ENCODE measurements at places on chromosomes 2 and 18. TPM values are rescaled to one million over a fixed set of nuclear protein-coding genes. Genes with fewer than 3 reads are reported as not detected.

DNA sequence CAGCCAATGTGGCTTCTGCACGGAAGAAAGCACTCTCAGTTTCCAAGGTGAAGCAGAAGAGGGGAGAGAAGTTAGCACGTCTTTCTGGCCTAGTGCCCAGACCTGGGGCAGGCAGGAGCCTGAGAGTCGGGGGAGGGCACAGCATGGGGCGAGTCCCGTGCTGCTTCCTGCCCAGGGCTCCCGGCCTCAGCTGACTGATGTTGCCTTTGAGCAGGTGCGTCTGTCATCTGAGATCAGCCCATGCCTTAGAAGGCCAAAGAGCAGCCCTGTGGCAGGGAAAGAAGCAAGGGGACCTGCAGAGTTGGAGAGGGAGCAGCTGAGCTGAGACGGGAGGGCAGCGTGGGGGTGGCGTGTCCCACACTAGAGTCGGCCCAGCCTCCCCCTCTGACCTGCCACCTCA lies 3.3 kb downstream of the KCNIP3 start:
- no peak for DNase-seq

GRCh38 chr2:59732871-59733566 lies 820.4 kb downstream of the BCL11A start:
- DNase-seq, result no peak

DNA sequence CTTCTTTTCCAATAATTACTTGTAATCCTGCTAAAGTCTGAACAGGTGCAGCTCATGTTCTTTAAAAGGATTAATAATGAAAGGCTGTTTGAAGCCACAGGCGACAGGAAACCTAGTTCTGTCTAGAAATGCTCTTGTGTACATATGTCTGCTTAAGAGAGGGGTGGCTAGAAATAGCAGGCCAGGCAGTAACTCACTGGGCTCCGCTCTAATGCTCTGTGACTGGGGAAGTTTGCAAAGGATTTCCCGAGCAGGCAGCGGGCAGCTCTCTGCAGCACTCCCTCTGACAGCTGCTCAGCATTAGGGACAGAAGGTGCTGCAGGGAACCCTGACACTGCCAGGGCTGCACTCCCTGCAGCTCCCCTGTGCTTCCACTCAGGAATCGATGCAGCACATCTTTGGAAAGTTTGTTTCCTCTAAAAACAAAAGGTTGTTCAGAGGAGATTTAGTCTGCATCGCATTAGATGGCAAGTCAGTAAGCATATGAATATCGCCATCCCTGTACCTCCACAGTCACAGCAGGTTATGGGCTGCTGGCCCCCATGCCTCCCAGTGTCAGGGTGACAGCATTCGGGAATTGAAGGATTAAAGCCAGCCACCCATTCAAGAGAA lies 33.1 kb upstream of the TTC39C start:
- no peak for DNase-seq

Gene SPDYA
- total RNA-seq, result 0.50 TPM

DNA sequence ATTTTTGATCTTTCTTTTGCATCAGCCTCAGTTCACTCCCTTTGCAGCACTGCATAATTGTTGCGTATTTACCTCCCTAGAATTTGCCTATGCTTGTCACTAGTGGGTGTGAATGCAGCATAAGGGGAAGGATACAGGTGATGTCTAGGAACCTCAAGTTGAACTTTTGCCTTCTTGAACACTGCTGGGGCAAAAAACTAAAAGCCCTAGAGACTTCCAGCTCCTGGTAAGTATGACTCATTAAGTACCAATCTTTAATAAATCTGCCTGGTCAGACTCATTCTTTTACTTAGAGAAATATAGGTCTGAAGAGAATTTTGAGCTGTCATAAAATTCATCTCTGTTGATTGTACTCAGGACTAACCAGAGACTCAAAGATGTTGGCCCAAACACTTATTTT lies 547.3 kb upstream of the FANCL start:
- DNase-seq, result no peak

GRCh38 chr2:48238381-48238780 lies 291.6 kb upstream of the STON1 start:
- DNase-seq, result no peak

Gene OBSL1
- total RNA-seq, result 178 TPM
